ENCODE measurements at places on chromosomes 13 and 19. TPM values are rescaled to one million over a fixed set of nuclear protein-coding genes. Genes with fewer than 3 reads are reported as not detected.

Gene GIPR
- 0.57 TPM for total RNA-seq

Gene ZNF552
- 4.3 TPM for total RNA-seq

Gene FUT6
- not detected for total RNA-seq

Gene SPIB
- not detected for total RNA-seq

Gene GPR12
- total RNA-seq, result 0.41 TPM

Gene ZNF229
- total RNA-seq, result 23.4 TPM

All from fibroblast of the aortic adventitia (primary cell).